ENCODE measurements at places on chromosomes 13 and 19.

GRCh38 chr13:42355092-42355485 lies 83.1 kb downstream of the AKAP11 start:
- DNase-seq = no peak

- no peak for DNase-seq
Observed at GRCh38 chr13:91132786-91133185, 214.7 kb upstream of the MIR17HG start.

DNA sequence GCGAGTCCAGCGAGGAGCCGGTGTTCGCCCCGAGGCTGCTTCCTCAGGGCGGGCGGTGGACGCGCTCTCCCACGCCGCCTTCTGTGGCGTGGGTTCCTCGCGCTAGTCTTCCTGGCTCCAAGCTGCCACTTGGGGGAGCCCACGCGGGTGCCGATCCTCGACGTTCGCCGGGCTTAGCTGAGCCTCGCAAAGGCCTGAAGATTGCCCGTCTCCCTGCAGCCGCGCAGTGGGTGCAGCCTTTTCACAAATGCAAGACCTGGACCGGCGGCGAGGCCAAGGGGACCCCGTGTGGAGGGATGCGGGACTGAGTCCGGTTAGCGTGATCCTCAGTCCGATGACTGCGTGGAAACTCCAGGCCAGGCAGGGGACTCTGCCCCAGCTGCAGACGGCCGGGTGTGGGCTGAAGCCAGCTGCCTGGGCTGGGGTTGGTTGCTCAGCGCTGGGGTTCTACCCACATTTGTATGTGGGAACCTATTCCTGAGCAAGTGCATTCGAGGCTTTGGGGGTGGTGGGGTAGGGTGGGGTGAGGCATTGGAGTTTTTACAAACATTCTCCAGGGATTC lies 16.6 kb upstream of the LRP3 start:
- no peak for DNase-seq

DNA sequence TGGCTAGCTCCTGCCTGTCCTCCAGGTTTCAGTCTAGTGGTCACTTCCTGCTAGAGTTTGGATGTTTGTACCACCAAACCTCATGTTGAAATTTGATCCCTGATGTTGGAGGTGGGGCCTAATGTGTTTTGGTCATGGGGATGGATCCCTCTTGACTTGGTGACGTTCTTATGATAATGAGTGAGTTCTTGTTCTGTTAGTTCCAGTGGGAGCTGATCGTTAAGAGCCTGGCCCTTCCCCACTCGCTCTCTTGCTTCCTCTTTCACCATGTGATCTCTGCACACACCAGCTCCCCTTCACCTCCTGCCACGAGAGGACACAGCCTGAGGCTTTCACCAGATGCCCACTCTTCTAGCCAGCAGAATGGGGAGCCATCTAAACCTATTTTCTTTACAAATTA lies 86.8 kb upstream of the SCEL start:
- no peak for DNase-seq

GRCh38 chr19:37251308-37252229 lies 33.6 kb downstream of the ZNF383 start:
- peak; percentile 97 for DNase-seq

- DNase-seq = no peak
Observed at GRCh38 chr19:13850910-13851733, 25.8 kb upstream of the NANOS3 start.

DNA sequence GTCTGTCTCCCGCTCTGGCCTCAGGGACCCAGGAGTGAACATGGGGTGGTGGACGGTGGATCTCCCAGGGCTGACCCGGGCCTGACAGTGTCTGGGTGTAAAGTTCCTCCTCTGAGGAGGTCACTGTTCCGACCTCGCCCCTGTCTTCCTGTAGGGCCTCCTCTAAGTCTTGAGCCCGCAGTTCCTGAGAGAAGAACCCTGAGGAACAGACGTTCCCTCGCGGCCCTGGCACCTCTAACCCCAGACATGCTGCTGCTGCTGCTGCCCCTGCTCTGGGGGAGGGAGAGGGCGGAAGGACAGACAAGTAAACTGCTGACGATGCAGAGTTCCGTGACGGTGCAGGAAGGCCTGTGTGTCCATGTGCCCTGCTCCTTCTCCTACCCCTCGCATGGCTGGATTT lies at the start of gene SIGLEC9:
SIGLEC9 (plus strand) TSS at position 178 of the 400 bp plus-strand sequence; CDS start at position 247, 69 bp downstream.
- DNase-seq = no peak

DNA sequence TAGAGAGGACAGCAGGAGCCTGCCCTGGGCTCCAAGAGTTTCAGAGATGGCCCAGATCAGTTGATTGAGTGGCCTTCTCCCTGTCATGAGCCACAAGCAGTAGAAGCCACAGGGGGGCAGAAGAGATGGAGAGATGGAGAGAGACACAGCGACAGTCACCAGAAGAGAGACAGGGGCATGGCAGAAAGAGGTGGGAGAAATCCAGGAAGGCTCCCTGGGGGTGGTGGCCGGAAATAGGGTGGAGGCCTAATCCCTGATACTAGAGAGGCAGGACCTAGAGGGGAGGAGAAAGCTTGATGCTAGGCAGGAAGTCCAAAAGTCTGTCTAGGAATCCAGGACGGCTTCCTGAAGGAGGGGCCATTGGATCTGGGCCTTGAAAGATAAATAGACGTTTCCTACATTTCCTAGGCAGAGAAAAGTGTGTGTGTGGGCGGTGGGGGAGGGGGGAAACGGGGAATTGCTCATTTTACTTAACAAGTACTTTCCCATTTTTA lies 9.6 kb upstream of the TPM4 start:
- DNase-seq = no peak

DNA sequence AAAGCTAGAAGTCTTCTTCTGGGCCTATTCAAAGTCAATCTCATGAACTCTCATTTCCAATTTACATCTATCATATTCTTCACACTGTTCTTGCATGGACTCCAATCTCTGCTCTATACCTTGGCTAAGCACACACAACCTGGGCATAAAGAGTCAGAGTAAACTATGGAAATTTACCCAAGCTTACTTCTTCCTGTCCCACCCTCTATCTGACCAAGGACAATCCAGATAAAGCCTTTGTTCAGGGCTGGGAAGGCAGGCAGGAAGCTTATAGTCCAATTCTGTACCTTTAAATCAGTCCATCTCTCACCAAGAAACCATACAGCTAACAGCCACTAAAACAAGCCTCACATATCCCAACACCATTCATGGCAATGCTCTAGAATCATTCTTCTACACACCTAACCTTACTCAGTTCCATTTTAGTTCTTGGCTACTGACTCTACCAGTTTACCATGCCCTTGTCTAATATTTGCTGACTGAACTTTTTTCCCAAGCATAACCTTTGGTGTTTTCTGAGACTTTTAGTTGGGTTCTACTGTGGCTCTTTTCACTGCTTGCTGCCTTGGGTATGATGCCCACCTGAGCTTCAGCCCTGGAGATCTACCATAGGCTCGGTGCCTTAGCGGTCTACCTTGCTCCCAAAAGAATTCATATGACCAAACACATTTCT lies 38.9 kb downstream of the N4BP2L2 start:
- no peak for DNase-seq

DNA sequence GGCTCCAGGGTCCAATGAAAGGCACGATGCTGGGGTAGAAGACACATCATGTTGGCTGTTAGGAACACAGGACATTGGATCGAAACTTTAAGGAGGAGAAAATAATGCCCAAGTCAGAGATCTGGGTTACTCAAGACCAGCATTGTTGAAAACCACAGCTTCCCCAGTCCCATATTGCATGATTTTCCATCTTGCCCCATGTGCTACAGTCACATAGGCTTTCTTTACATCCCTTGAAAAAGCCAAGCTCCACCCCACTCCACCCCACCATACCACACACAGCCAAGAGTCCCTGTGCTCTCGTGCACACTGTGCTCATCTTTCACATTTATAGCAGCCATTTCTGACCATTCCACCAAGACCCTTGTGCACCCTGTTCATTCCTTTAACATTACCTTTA lies 636.2 kb downstream of the DIAPH3 start:
- DNase-seq = no peak

- no peak for DNase-seq
Observed at GRCh38 chr13:113669755-113670341, 2.8 kb downstream of the GRK1 start.

DNA sequence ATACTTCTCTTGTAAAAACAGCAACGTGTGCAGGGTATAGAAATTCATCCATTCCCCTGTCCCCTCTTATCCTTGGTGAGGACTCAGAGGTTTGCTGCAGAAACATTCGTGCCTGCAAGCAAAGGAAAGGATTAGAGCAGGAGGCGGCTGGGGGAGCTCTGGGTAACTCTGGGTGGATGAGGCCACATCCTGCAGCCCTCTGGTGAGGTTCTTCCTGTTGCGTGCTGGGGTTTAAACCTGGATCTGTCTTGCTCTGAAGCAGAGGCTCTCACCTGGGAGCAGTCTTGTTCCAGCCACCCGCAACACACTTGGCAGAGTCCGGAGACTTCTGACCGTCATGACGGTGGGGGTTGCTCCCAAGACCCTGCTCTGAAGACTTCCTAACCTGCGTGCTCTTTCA lies 69.2 kb downstream of the ATP11A start:
- no peak for DNase-seq

GRCh38 chr19:12974301-12975220 lies 5.2 kb downstream of the DAND5 start:
- DNase-seq = no peak

- no peak for DNase-seq
Observed at GRCh38 chr13:43653395-43653794, 133.4 kb downstream of the ENOX1 start.

All from NCI-H1105 treated with DMSO at 0.1 percent for 48 hours (cell line).